ENCODE measurements at places on chromosomes 1 and 21. TPM values are rescaled to one million over a fixed set of nuclear protein-coding genes. Genes with fewer than 3 reads are reported as not detected.

Gene HAO2
- 0.26 TPM for polyA plus RNA-seq

Gene CDC7
- 23.5 TPM for polyA plus RNA-seq

- DNase-seq: no peak
Observed at GRCh38 chr1:179340918-179341317, 24.9 kb upstream of the AXDND1 start.

DNA sequence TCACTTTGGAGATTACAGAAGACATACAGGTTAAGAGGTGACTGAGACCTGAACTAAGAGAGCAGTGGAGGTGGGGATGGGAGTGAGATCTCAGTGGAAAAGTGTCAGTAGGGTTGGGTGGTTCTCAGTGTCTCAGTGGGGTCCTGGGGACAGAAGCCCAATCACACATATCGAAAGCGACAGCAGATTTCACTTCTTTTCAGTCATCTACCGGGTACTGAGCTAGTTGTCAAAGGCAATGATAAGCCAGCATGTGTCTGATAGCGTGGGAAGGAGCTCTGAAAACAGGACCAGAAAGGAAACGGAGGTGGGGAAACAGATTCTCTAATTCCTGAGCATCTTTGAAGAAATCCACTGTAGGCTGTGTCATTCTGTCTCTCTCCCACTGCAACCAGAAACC lies 59.5 kb downstream of the RHOU start:
- DNase-seq: no peak
